Calu3 (cell line): ENCODE measurements at places on chromosomes 11 and 22.

DNA sequence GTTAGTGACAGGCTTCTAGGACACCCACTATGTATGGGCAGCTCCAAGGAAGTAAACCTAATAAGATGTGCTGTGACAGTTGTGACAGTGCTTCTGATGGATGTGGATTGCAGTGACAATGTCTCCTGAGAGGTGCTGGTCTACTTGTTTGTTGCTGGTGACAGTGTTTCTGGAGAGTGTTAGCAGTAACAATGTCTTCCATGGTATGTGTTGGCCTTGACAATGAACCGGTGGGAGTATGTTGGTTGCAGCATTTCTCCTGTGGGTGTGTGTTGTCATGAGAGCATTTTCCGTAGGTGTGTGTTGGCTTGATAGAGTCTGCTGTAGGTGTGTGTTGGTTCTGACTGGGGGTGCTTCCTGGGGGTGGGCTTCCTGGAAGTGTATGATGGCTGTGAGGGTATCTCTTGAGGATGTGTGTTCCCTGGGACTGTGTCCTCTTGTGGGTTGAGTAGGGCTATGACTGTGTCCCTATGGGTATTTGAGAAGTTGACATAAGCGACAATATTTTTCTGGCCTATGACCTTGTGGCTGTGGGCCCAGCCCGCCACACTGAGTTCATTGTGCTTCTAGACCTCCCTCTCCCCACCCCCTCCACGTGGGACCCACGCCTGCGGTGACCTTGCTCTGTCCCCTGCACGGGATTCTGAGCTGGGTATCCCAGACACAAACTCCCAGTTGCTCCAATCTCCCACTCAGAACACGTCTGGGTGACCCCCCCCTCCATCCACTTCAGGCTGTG lies 1.2 kb downstream of the DCHS1 start:
- H3K36me3 ChIP-seq = no peaks in the 10 kb centered on the region
- no peak for DNase-seq
- no peak overlapping the region for H3K27ac ChIP-seq

DNA sequence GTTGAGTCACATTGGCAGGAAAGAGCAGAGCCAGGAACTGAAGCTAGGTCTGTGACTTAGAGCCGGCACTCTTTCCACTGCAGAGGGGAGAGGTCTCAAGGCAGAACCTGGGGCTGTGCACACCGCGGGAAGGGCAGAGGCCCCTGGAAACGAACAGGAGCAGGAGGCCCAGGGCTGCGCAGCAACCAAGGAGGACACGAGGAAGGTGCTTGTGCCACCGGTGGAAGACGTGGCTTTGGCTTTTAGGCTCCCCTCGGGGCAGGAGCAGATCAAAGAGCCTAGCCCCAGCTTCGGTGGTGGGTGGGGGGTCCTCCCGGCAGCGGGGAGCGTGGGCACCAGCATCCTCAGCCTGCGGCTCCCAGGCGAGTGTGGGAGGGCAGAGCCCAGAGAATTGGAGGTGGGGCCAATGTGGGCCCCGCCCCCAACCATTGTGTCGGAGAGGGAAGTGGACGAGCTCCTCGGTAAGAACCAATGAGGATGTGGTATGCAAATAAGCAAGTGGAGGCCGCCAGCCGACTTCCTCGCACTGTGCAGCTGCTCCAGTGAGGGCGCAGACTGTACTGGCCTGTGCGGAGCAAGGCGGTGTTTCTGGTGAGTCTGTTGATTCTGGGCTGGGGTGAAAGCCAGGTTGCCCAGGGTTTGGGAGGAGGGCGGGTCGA lies at the start of gene CCDC116:
Gene CCDC116 (plus strand): TSS at position 524 of the 659 bp plus-strand sequence. CDS start 422 bp downstream, outside the sequence.
- no peak for DNase-seq
- H3K4me1 ChIP-seq = peaks cover 11% of the 10 kb centered on the region
- H3K36me3 ChIP-seq = peaks cover 34% of the 10 kb centered on the region

GRCh38 chr22:42932197-42932519 lies 75.1 kb upstream of the ARFGAP3 start:
- H3K4me1 ChIP-seq = peaks cover 82% of the 10 kb centered on the region
- no peaks in the 10 kb centered on the region for H3K27me3 ChIP-seq
- no peak for DNase-seq
- H3K4me3 ChIP-seq = peak overlapping the region; percentile 35

DNA sequence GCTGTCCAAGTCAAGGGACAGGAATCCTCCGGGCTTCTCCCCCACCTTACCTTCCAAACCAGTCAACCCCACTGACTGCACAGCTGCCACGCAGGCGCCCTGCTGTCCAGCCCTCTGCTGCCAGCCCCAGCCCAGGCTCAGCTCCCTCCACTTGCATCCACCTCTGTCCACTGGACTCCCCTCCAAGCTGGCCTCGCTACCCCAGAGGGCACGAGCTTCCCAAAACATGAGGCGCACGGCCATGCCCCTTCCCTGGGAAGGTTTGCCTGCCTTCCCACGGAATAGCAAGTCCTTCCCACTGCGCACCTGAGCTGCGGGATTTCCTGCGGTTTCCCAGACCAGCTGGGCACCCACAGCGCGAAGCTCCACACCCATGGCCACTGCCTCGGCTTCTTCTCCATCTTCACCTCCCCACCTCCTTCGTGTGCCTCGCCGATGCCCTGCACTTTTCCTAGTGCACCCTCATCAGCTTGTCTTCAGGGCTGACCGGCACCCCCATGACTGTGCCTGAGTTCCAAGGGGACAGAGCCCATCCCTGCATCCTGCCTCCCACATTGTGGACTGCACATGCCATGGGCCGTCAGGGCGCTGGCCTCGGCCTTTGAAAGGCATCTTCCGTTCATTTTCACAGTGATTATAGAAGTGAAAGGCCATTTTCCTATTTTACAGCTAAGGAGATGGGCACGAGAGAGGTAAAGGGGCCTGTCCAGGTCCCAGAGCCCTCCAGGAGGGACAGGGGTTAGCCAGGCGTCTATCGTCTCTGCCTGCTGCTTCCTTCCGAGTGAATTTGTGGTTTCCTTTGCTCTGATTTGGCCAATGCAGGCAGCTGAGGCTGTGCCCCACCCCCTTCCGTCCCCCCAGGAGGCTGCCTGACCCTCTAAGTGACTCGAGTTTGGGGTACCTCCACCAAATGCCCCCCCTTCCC lies 16.4 kb downstream of the IFITM10 start:
- H3K4me1 ChIP-seq = no peaks in the 10 kb centered on the region
- H3K27ac ChIP-seq = no peak overlapping the region
- H3K27me3 ChIP-seq = peaks cover 57% of the 10 kb centered on the region
- H3K36me3 ChIP-seq = peaks cover 12% of the 10 kb centered on the region

GRCh38 chr22:29114392-29114791 lies 41.6 kb downstream of the KREMEN1 start:
- DNase-seq = no peak
- no peaks in the 10 kb centered on the region for H3K36me3 ChIP-seq
- H3K4me1 ChIP-seq = no peaks in the 10 kb centered on the region
- peaks cover 10% of the 10 kb centered on the region for H3K27me3 ChIP-seq

GRCh38 chr11:27304514-27304913 lies 58.5 kb downstream of the CCDC34 start:
- no peak overlapping the region for H3K27ac ChIP-seq
- H3K27me3 ChIP-seq = no peaks in the 10 kb centered on the region
- H3K36me3 ChIP-seq = no peaks in the 10 kb centered on the region
- H3K4me1 ChIP-seq = no peaks in the 10 kb centered on the region
- no peak for DNase-seq
